Vagina (tissue), 2 donors: ENCODE measurements at places on chromosomes 7 and 10. TPM values are rescaled to one million over a fixed set of nuclear protein-coding genes. Genes with fewer than 3 reads are reported as not detected.

Gene PIK3CG
- total RNA-seq, result 4.4 TPM

GRCh38 chr7:52565974-52566373, 469.5 kb upstream of the POM121L12 start:
- DNase-seq, result no peak

GRCh38 chr7:11466517-11467105, 365.4 kb downstream of the THSD7A start:
- no peak for DNase-seq

Gene DNAH11
- total RNA-seq, result 1.7 TPM

- no peak for DNase-seq
Measured at GRCh38 chr7:130356121-130356875, 11.7 kb downstream of the CPA5 start.

DNA sequence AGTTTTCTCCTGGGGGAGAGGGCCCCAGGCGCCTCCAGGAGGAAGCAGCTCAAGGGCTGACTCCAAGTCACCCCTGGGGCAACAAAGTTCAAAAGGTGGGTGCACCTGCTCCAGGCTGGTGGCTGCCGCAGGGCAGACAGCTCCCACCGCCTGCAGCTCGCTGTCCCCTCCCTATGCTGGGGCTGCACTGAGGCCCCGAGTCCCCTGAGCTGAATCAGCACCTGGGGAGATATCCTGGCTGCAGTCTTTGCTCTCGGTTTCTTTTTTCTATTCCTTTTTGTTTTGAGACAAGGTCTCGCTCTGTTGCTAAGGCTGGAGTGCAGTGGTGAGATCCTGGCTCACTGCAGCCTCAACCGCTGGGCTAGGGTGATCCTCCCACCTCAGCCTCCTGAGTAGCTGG, 183.4 kb downstream of the DNAJB6 start:
- DNase-seq, result no peak
